ENCODE measurements at places on chromosomes 5 and 9. TPM values are rescaled to one million over a fixed set of nuclear protein-coding genes. Genes with fewer than 3 reads are reported as not detected.

The ALDH1A1 gene
- polyA plus RNA-seq: 29.1 TPM

The SHISAL2B gene
- polyA plus RNA-seq: 0.32 TPM

The HSPA5 gene
- 113 TPM for polyA plus RNA-seq

The APBA1 gene
- 0.80 TPM for polyA plus RNA-seq

The SLC28A3 gene
- polyA plus RNA-seq: 1.8 TPM

The TAS2R1 gene
- polyA plus RNA-seq: 0.05 TPM

The TLR4 gene
- polyA plus RNA-seq: 4.7 TPM

The OTP gene
- polyA plus RNA-seq: 0.18 TPM

The LPAR1 gene
- 9.3 TPM for polyA plus RNA-seq

The RASGEF1C gene
- 0.11 TPM for polyA plus RNA-seq

The SLC12A7 gene
- 23.5 TPM for polyA plus RNA-seq

The AQP3 gene
- 129 TPM for polyA plus RNA-seq

The COL23A1 gene
- polyA plus RNA-seq: 2.6 TPM

The GZMA gene
- polyA plus RNA-seq: 15.9 TPM

The ARL10 gene
- 3.3 TPM for polyA plus RNA-seq

Measured in thymus (tissue), 14 donors.